ENCODE measurements at places on chromosomes 7 and 10.

DNA sequence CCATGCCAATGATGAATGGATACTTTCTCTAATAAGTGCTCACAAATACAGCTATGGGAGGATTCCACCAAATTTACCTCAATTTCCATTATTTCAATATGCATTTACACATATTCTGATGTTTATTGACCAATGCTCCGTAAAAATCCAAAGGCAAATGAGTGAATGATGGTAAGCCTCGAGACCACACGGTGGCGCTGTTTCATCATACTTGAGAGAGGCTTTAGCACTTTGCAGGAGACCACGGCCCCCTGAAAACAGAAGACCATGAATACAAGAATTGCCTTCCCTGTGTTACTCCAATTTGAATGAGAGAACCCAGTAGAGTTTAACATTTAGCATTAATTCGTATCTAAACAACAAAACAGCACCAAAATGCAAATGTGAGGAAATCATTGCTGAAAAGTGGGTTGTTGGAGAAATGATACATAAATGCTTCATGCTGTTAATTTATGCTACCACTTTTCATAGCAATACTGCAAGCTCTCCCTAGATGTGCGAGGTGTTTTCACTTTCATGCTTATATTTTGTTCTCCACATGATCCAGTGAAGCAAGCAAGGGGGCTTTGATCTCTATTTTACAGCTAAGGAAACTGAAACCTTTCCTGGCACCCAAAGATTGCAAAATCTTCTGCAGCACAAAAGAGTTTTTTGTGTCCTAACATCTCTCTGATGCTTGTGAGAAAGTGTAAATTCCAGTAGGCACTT lies 35.4 kb downstream of the TRIL start:
- DNase-seq: peak; percentile 56

GRCh38 chr10:5876181-5876768 lies 13.4 kb downstream of the ANKRD16 start:
- DNase-seq: no peak

- DNase-seq: peak; percentile 60
These were observed 217.4 kb upstream of the KLF14 start for GRCh38 chr7:130951303-130951975.

GRCh38 chr10:85851934-85852333 lies 514.7 kb downstream of the GRID1 start:
- no peak for DNase-seq

GRCh38 chr10:36278176-36278575 lies 636.1 kb upstream of the FZD8 start:
- no peak for DNase-seq

DNA sequence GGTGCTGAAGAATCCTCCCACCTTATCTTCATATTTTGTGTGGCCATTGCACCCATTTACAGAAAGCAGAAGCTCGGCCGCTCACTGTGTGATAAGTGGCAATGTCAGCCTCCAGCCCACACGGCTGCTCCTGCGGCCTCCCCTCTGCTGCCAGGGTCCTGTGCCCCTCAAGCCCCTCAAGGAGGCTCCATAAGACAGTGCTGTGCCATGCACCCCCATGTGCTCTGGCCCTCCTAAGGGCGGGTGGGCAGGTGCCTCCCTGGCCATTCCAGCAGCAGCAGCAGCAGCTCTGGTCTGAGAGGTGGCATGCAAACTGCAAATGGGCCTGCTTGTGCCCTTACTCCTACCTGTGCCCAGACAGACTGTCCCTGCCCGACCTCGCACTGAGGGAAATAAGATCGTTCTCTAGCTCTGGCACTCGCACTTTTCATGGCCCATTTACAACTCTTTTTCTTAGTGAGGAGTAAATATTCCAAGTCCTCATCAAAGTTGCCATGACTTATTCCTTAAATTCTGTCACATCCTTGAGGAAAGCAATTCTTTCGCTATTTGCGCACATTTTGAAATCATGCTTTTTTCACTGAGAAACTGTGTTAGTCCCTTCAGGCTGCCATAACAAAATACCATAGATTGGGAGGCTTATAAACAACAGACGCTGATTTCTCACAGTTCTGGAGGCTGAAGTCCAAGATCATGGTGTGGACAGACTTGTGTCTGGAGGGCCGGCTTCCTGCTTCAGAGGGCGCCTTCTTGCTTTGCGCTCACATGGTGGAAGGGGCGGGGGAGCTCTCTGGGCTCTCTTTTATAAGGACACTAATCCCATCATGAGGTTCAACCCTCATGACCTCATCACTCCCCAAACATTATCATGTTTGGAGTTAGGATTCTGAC lies 187.8 kb downstream of the COBL start:
- no peak for DNase-seq

DNA sequence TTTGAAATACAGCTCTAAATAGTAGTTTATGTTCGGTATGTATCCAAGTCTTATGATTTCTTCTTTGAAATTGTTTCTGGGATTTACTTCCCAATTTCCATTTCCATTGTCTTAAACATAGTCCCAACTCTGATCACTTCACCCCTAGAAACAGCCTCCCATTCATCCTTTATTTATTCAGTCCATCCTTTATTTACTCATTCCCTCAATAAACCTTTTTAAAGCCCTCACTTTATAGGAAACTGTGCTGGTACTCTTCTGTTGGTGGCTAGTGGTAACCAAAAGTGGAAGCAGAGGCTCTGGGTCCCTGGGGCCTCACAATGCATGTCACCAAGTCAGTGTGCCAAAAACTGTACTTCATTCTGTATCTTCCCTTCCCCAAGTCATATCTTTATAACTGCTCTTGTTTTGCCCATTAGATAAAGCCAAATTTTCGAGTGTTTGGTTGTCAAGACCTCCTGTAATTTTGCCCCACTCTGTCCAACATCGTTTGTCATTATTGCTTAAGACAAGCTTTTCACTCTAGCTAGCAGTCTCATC lies 3.9 kb upstream of the EPC1 start:
- no peak for DNase-seq

DNA sequence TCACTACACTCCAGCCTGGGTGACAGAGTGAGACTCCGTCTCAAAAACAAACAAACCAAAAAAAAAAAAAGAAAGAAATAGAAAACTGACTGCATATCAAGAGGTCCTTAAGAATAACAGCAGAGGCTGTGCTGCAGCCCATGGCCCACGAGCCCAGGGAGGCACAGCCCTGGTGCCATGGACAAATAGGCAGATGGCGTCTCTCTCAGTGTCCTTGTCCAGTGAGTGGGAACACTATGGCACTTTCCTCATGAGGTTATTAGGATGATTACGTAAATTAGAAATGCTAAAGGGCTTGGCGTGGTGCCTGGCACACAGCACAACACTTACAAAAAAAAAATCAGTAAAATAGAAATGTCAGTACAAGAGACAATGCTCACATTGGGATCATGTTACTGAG lies 33.4 kb upstream of the PFKP start:
- no peak for DNase-seq

GRCh38 chr7:49037346-49038210 lies 113.2 kb downstream of the CDC14C start:
- no peak for DNase-seq

- no peak for DNase-seq
These were observed 3.3 kb downstream of the GRK5 start for GRCh38 chr10:119210633-119211032.

DNA sequence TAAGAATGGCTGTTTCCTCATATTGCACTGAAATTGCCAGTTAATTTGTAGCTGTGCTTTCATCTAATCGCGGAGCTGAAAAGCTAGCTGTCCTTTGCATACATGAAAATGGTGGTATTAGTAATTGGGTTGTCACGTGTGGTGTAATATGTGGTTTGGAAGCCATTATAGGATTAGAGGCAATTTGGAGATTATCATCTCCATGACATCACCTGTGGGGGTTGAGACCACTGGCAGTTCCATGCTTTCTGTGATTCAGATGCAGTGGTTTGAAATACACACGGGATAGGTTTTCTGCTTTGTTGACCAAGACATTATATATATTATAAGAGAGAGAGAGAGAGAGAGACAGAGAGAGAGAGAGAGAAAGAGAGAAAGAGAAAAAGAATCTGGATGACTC lies 180.8 kb downstream of the RAB11FIP2 start:
- DNase-seq: no peak

DNA sequence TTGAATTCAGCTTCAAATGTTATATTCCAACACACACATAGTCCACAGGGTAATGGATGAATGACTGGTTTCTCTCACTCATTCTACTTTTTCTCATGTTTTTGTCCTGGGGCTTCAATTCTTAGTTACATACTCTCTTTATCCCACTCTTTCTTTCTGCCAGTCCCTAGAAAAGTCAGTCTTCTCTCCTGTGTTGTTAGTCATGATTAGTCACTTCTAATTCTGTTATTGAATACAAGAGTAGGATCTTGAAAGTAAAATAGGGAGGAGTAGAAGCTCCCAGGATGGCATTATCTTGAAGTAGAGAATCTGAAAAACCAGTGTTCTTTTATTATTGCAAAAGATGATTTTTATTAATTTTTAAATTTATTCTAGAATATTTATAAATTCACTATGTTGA lies 45.5 kb upstream of the CALCR start:
- no peak for DNase-seq

- no peak for DNase-seq
These were observed 11.1 kb upstream of the ZMIZ1 start for GRCh38 chr10:79057481-79058275.

DNA sequence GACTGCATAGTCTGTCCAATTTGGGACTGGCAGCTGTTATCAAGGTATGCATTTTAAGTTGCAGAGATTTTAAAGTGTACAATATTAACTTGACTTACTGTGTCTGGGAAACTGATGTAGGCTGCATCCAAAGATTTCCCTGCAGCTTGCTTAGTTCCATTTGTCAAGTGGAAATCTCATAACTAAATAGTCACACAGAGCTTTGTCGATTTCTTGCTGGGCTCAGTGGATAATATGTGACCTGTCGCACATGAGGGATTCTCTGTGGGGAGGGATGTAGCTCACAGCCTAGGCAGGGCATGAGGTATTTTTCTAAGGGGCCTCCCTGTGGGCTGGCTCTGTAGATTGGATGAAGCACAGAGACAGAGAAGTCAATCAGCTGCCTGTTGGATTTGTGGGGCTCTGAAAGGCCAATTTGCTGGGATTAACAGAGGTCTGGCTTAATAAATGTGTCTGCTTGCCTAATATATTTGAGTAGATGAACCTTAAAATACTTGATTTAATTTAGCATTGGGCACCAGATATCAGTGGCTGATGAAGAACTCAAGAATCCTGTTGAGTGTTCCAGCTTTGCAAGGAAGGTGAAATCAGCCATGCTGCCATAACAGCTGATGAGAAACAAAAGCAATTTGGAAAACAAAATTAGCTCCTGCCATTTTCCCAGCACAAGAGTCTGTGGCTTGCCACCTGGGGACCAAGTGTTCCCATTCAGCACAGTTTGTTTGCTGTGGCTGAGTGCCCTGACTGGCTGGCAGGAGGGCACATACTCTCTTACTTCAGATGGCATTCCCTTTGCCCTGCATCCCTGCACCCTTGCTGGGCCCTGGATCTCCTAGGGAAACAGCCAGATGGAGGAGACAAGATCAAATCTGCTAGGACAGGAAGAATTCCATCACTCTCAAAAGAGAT lies 598.5 kb downstream of the SORCS3 start:
- DNase-seq: no peak

DNA sequence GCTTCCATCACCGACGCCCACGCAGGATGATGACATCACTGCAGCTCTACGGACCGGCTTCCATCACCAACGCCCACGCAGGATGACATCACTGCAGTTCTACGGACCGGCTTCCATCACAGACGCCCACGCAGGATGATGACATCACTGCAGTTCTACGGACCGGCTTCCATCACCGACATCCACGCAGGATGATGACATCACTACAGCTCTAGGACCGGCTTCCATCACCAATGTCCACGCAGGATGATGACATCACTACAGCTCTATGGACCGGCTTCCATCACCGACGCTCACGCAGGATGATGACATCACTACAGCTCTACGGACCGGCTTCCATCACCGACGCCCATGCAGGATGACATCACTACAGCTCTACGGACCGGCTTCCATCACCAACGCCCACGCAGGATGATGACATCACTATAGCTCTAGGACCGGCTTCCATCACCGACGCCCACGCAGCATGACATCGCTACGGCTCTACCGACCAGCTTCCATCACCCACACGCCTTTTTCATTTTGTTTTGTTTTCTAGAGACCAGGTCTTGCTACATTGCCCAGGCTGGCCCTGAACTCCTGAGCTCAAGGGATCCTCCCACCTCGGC lies 29.5 kb downstream of the GPER1 start:
- no peak for DNase-seq

DNA sequence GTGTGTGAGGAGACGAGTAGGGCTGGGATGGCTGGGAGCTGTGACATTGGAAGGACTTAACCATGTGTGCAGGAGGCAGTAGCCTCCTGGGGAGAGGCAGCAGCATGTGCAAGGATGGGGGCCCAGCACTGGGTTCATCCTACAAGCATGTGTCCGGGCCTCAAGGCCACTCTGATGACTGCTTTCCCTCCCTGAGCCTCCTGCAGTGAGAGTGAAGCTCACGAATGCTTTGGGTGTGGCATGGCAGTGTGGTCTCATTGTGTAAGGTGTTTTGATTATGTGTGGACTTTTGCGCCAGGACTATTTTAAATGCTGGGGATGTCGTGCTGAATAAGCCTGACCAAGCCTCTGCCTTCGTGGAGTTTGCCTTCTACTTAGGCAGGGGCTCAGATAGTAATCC lies 122.0 kb upstream of the INSYN2A start:
- DNase-seq: no peak

- DNase-seq: no peak
These were observed 178.8 kb upstream of the BMPER start for GRCh38 chr7:33726582-33726981.

GRCh38 chr10:101451261-101451660 lies 97.3 kb downstream of the BTRC start:
- no peak for DNase-seq

Data from activated CD4-positive, alpha-beta T cell treated with anti-CD3 and anti-CD28 coated beads, Interleukin-10, Interleukin-2, amounts not matched to agents 100 ng/mL and 50 ng/mL, durations not matched to agents 16 hours and 8 hours (primary cell).